ENCODE measurements at places on chromosomes 16 and 17.
A peak's percentile ranks its signal among the peaks of the same experiment; 100 is the strongest.

- no peak for DNase-seq
Observed at GRCh38 chr16:10081201-10081940, 100.9 kb downstream of the GRIN2A start.

- no peak for DNase-seq
Observed at GRCh38 chr17:81650951-81651350, 5.4 kb downstream of the PDE6G start.

- DNase-seq, result no peak
Observed at GRCh38 chr17:42378359-42378958, 9.8 kb downstream of the STAT3 start.

- no peak for DNase-seq
Observed at GRCh38 chr16:28105954-28106353, 42.4 kb upstream of the GSG1L start.

DNA sequence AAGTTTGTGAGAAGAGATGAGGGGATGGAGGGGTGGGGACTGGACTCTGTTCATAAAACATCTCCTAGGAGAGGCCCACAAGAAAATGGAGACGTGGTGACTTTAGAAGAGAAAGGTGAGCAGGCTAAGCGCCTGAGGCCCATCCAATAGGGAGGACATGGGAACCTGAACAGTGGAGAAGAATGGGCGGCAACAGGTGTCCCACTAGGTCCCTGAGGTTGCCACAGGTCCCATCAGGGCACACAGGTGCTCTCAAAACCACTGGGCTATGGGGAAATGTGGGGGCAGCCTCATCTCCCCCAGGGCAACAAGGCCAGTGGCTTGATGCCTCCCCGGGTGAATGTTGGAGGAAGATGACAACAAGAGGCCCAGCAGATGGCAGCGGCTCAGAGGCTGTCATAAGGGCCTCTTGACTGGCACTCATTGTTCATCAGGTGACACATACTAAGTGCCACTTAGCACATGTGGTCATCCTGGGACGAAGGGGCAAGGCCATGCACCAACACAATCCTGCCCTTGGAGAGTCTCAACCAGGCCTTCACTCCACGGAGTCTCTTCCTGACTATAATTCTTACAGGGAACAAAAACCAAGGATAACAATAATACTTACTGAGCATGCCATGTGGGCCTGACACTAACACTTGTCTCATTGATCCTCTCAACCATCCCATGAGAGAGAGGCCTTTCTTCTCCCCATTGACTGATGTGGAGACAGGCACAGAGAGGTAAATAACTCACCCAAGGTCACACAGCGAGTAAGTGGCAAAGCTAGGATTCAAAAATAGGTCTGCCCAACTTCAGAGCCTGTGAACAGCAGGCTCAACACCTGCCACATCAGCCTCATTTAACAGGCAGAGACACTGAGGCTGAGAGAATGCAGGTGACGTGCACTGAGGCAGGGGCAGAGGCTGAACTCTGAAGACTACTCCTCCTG, 38.0 kb downstream of the CUEDC1 start:
- DNase-seq, result no peak

- DNase-seq, result no peak
Observed at GRCh38 chr16:76450890-76451289, 173.7 kb downstream of the CNTNAP4 start.

GRCh38 chr16:74888888-74889287, 96.0 kb downstream of the WDR59 start:
- no peak for DNase-seq

- DNase-seq, result no peak
Observed at GRCh38 chr16:52713740-52714139, 166.8 kb upstream of the TOX3 start.

DNA sequence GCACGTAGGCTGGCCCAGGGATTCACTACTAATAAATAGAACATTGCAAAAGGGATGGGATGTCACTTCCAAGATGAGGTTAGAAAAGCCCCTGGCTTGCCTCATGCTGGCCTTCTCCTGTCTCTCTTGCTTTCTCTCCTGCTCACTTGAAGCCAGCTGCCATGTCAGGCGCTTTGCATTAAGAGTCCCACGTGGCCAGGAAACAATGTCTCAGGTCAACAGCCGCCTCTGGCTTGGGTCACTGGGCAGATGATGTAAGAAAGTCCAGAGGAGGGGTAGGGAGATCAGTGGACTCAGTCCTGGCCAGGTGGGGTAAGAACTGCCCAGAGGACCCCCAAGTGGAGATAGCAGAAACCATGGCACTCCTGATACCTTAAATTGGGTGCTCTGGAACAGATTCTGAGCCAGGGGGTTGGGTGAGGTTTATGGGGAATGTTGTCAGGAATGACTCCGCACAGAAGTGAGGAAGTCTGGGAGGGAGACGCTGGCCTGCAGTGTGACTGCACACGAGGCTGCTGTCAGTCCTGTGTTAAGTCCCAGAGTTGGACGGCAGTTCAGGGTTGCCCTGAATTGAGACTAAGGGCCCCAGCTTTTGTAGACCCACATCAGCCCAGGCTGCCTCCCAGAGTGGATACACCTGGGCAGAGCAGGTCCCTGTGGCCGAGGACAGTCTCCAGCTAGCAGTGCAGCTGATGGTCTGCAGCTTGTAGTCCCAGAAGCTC, 17.7 kb downstream of the C16orf82 start:
- DNase-seq, result no peak

DNA sequence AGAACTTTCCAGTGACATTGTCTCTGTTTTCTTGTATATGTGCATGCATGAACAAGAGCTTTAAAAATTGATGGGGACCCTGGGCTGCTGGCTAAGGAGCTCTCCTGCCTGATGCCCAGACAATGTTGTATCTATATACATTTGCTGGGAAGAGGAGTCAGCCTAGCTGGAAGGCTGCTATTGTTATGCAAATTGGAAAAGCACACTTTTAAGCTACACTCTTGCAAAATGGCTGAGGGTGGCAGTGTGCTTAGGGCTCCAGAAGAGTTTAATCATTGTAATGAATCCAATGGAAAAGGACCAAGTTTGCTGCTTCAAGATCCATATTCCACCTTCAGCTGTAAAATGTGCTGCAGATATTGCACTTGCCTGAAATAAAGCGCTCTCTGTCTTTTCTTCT, 171.8 kb downstream of the PRKCA start:
- DNase-seq, result no peak

DNA sequence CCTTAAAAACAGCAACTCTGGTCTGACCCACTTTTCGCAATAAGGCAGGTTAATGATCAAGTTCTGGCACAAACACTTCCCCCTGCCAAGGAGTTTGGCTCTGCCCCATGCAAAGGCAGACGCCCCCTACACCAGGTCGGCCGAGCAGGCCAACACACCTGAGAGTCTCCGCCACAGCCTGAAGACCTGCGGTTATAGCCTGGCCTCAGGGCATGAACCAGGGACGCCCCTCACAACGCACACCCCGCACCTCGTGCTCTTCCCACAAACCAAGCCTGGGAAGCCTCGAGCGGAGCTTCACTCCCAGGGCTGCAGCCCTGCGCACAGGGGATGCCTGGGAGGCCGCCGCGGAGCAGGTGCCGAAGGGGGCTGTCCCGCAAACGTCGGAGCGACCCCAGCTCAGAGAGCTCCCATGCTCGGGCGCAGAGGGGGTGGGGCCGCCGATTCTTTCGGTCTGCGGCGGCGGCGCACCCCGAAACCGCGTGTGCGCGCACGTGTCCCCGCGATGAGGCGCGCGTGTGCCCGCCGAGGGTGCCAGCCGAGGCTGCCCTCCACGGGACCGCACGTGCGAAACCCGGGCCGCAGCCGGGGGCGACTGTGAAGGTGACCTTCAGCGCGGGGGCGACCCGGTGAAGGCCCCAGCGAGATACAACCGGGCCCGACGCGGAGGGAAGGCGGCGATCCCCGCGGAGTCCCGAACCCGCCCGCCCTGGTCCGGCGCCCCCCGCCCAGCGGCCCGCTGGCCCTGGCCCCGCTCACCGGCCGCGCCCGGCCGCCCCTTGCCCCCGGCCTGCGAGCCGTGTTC, 559 bp downstream of the CLUH start:
- DNase-seq, result peak; percentile 40

DNA sequence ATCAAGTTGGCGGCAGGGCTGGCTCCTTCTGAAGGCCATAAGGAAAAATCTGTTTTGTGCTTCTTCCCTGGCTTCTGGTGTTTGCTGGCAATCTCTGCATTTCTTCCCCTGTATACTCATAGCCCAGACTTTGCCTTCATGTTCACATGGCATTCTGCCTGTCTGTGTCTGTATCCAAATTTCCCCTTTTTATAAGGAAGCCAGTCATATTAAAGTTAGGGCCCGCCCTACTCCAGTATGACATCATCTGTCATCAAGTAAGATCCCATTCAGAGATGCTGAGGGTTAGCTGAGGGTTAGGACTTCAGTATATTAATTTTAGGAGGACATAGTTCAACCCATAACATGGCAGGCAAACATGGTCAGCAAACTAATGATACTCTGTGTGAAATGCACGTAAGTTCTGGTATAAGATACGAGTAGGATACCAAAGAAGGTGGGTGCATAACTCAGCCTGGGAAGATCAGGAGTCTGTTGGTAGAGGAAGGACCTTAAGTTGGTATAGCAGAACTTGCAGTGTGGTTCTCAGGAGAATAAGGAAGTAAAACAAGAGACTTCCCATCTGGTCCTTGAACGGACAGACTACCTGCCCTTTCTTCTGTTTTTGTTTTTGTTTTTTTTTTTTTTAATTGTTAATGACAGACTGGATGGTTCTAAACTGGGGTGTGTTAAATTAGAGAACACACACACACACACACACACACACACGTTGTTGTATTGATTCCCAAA, 13.9 kb downstream of the MAP2K6 start:
- DNase-seq, result no peak

DNA sequence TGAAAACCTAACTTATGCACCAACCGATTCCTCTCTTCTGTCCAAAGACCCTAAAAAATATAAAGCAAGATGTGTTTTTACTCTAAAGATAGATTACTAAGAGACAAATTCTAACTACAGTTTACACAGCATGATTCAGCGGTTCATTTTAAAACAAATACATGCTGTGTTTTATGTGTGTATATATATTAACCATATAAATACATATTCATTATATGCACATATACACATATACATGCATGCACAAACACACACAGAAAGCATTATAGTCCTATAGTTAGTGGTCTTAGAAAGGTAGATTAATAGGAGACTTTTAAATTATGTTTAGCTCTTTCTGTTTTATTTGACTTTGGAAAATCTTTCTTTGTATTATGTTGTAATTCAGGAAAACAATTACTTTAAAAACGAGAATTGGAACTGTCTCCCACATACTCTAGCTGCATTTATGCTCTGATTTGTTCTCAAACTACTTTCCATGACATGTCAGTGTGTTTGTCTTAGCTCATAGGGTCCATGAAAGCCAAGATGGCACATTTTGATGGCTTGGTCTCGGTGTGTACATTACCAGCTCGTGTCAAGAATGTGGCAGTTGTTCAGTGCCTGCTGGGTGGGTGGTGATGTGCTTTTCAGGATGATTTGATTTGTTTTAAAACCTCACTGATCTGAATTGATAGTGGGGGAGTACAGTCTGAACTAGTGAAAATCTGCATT, 548.8 kb upstream of the SALL1 start:
- DNase-seq, result no peak

- DNase-seq, result no peak
Observed at GRCh38 chr17:37067555-37068111, 118.9 kb downstream of the AATF start.

- DNase-seq, result no peak
Observed at GRCh38 chr17:8051831-8052230, 13.0 kb downstream of the ALOX15B start.

GRCh38 chr17:32803544-32803943, 73.4 kb downstream of the MYO1D start:
- DNase-seq, result no peak

DNA sequence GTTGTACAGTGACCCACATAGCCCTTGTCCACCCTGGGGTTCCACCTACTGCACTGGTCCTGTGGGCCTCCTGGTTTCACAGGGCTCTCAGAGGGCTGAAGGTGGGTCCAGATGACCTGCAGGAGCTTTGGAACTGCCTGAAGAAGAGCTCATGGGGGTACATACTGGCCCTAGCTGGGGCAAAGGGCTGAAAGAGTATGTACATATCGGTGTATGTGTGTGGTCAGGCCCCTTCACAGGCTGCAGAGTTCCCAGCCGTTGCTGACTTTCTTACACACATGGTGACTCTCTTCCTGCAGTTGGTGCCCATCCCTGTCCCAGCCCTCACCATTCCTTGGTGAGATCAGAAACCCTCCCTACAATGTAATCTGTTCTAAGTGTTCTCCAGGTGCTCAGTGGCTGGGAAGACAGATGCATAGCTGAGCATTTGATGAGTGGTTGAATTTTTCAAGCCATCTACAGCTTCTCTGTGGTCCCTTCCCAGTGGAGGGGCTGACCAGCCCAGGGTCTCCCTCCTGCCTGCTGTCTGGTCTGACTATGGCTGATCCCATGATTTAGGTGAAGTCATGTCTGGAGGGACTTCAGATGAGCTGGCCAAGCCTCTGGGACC, 2.4 kb upstream of the NFATC3 start:
- no peak for DNase-seq

- DNase-seq, result no peak
Observed at GRCh38 chr17:73283841-73284282, 22.2 kb upstream of the CPSF4L start.

DNA sequence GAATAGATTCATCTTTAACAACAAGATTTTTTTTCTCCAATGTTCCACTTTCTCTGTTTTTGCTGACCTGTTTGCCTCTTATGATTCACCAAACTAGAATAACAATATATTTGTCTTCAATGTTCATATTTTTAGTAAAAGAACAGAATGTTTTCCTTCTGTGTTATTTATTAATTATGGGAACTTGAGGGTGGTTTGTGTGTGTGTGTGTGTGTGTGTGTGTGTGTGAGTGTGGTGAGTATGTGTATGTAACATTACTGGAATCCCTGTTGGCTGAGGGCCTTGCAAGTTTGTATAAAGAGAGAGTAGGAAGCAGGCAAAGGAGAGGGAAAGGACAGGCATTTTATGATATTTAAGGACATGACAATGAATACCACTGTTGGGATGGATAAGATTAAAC, 13.8 kb downstream of the STXBP4 start:
- no peak for DNase-seq

- DNase-seq, result no peak
Observed at GRCh38 chr17:54536306-54536705, 364.3 kb upstream of the TOM1L1 start.

GRCh38 chr16:70665113-70665694, 18.8 kb downstream of the IL34 start:
- DNase-seq, result no peak

DNA sequence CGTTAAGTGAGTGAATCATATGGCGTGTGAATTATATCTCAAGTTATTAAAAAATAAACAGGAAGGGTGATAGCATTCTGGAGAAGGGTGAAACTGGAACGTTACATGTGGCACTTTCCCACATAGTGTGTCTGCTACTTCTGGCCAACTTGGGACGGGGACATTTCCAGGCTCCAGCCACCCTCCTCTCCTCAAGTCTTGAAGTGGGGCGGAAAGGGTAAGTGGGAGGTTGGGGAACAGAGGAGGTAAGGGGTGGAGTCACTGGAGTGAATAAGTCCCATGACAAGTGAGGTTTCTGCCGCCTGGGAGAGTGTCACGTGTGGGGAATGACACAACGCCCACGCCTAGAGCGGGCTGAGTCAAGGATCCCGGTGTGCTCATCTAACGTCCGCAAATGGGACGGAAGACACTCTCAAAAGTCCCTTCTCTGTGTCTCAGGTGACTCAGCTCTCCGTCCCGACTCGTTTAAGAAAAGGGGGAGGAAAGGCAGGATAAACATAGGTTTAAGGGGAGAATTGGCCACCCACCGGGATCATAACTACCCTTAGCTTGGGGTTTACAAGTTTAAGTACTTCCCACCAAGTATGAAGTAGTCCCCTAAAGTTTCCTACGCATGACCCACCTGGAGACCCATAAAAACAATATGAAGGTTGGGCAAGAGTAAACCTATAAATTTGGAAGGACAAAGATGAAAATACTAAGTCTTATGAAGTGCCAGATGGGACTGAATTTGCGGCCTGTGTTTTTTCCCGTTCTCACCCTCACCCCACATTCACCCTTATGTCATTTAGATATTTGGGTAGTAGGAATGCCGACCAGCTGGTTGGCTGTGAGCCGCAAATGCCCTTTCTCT, 1.2 kb upstream of the SPAG9 start:
- DNase-seq, result peak; percentile 88
